Stimulated activated CD4-positive, alpha-beta T cell treated with anti-CD3 and anti-CD28 coated beads, TNF-alpha, amount 100 ng/mL, for 48 hours (primary cell): ENCODE measurements at places on chromosomes 3 and 15.

- DNase-seq, result no peak
Measured at GRCh38 chr15:51771773-51772172, 20.4 kb downstream of the TMOD2 start.

- DNase-seq, result no peak
Measured at GRCh38 chr3:153171256-153171655, 9.2 kb downstream of the RAP2B start.

- DNase-seq, result no peak
Measured at GRCh38 chr3:194327218-194328052, 23.7 kb downstream of the CPN2 start.

GRCh38 chr15:68106656-68107055 is 52.5 kb downstream of the PIAS1 start:
- DNase-seq, result no peak
